ENCODE measurements at places on chromosomes 12 and 14. TPM values are rescaled to one million over a fixed set of nuclear protein-coding genes. Genes with fewer than 3 reads are reported as not detected.

Gene CACNA1C
- total RNA-seq, result 2.8 TPM

Gene AMN
- total RNA-seq, result not detected

Gene PMCH
- not detected for total RNA-seq

Gene OTOGL
- not detected for total RNA-seq

Measured in G401 (cell line).